ENCODE measurements at places on chromosomes 1 and 21.
A peak's percentile ranks its signal among the peaks of the same experiment; 100 is the strongest.

GRCh38 chr21:35925497-35925896 lies 134.8 kb downstream of the SETD4 start:
- DNase-seq, result peak; percentile 67

- no peak for DNase-seq
Measured at GRCh38 chr1:168098534-168099320, 38.0 kb downstream of the GPR161 start.

GRCh38 chr1:113975211-113975895 lies 3.9 kb upstream of the OLFML3 start:
- DNase-seq, result peak; percentile 37

DNA sequence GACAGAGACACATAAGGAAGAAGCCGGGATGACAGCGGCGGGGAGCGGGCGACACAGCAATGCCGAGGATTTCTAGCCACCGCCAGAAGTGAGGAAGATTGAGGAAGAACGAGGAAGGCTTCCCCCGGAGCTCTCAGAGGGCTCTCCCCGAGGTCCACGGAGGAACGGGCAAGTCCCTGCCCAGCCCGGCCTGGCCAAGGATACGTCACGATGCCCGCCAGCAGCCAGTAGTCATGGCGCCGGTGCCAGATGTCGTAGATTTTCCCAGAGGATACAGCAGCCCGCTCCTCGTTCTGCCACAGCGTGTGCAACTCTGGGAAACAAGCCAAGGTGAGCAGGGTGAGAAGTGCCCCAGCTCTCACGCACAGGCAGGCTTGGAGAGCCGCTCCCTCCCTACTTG lies 65.9 kb downstream of the KCNAB2 start:
- no peak for DNase-seq

DNA sequence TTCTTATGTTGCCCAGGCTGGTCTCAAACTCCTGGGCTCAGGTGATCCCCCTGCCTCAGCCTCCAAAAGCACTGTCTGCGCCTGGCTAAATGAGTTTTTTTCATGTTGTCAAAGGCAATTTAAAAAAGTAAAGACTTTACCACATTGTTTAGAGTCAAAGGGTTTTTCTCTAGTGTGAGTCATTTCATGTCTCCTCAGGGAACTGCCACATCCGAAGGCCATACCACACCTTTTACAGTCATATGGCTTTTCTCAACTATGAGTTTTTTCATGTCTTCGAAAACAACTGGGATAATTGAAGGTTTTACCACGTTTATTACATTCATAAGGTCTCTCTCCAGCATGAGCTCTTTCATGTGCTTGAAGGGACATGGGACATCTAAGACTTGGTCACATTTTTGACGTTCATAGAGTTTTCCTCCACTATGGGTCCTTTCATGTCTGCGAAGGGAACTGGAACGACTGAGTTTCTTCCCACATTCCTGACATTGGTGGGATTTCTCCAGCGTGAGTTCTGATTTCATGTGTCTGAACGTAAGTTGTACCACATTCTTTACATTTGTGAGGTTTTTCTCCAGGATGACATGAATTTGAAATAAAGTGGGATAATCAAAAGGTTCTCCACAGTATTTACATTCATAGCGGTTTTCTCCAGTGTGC lies 65.6 kb downstream of the UCHL5 start:
- no peak for DNase-seq

DNA sequence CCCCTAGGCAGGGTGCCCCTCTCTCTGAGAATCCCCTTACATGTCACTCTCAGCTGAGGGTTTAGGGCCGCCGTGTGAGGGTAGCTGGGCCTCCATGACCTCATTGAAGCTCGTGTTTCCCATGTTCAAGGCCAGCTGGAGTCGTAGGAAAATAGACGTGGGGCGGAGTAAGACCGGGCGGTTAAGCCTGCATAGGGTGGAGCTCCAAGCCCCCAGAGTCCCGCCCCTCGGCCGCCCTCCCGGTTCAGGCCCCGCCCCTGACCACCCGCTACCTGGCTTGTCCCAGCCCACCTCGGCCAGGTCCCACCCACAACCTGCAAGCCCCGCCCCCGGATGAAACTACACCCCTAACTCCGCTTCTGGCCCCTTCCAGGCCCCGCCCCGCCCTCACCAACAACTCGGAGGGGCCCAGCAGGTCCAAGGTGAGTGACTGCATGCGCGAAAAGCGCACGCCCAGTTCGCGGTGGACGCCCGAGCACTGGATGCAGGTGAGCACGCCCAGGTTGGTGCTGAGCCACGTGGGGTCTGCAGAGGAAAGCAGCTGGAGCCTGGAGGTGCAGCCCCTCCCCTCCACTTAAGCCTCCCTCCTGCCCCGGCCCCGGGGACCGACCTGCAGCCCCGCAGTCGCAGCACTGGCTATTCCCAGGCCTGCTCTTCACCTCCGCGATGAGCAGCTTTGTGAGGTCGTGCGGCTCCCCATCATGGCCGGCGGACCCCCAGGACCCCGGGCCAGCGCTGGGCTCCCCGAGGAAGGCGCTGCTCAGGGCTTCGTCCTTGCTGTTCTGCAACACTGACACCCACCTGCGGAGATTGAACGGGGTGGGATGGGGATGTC lies 12.2 kb upstream of the TCEA3 start:
- no peak for DNase-seq

- DNase-seq, result no peak
Measured at GRCh38 chr21:37552496-37553029, 186.0 kb downstream of the DYRK1A start.

- peak; percentile 33 for DNase-seq
Measured at GRCh38 chr1:169107603-169108208, 1.2 kb downstream of the ATP1B1 start.

Measured in fibroblast of the aortic adventitia (primary cell).